ENCODE measurements at places on chromosomes 11 and 22. TPM values are rescaled to one million over a fixed set of nuclear protein-coding genes. Genes with fewer than 3 reads are reported as not detected.

Gene CATSPERZ
- 0.15 TPM for total RNA-seq

Gene GRAMD1B
- 21.3 TPM for total RNA-seq

Gene RASD2
- not detected for total RNA-seq

Gene SMIM35
- not detected for total RNA-seq

Gene OR8A1
- not detected for total RNA-seq

Gene DNAJB7
- not detected for total RNA-seq

Gene OR5A1
- total RNA-seq: not detected

Gene GALNT18
- total RNA-seq: 26.4 TPM

Gene DGCR6
- total RNA-seq: 0.27 TPM

Gene TPST2
- total RNA-seq: 59.3 TPM

Gene WNT7B
- 0.05 TPM for total RNA-seq
